ENCODE measurements at places on chromosomes 2 and 18.

DNA sequence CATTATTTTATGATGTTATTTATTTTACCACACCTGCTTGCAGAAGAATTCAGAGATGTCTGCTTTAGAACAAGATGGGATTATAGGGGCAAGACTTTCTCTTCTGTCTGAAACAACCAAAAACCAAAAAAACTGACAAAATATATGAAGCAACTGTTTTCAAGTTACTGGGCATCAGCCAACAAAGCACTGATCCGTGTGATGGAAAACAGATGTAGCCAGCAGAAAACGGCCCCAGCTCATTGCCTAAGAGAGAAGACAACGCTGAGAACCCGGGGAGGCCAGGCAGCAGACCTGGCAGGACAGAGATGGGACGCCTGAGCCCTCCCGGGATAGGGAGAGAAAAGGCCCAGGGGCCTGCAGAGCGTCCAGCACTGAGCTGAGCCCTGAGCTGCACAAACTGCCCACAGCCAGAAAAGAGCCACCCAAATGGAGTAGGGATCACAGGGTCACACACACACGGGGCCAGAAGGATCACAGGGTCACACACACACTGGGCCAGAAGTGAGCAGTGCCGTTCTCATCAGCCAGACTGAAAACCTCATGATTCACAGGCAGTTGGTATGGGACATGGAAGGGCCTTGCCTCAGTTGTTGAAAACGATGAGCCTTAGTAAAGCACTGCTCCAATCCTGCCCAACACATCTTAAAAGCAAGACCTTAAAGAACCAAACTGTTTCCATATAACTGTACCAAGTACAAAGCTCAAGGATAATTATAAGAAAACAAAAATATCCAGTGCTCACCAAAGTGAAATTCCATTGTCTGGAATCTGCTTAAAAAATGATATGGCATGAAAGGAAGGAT lies 12.1 kb downstream of the PXDN start:
- no peak for DNase-seq

DNA sequence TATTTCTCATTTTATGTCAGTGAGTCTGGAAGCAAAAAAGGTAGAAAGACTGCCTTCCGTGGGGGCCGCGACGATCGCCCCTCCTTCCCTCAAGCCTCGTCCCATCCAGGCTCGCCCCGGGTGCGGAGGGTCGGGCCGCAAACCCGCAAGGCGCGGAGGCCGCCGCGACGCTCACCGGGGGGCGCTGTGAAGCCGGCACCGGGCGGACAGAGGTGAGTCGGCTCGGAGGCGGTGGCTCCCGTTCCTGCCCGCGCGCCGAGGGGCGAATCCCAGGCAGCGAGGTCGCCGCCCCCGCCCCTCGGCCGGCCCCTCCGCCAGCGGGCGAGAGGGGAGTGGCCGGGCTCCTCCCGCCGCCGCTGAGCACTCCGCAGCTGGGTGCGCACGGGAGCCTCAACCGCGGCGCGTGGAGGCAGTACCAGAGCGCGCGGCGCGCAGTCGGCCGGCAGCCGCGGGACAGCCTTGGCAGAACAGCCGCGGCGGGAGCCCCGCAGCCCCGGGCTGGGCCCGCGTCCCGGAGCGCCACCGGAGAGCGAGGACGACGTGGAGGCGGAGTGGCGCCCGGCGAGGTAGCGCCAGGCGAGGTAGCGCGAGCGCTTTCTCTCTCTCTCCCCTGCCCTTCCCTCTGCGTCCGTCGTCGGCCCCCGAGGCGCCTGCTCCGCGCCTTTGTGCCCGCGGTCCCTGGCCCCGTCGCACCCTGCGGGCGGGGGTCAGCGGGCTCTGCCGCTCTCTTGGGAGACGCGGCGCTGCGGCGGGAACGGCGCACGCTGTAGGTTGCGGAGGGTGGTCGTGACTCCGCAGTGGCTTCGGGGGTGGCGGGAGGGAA lies at the start of gene MYO1B:
TSS of gene MYO1B (plus strand) at position 359 of the 823 bp plus-strand sequence. CDS start 31,492 bp downstream, outside the sequence.
- no peak for DNase-seq

GRCh38 chr2:217231212-217231611 lies 371.3 kb upstream of the TNP1 start:
- no peak for DNase-seq

DNA sequence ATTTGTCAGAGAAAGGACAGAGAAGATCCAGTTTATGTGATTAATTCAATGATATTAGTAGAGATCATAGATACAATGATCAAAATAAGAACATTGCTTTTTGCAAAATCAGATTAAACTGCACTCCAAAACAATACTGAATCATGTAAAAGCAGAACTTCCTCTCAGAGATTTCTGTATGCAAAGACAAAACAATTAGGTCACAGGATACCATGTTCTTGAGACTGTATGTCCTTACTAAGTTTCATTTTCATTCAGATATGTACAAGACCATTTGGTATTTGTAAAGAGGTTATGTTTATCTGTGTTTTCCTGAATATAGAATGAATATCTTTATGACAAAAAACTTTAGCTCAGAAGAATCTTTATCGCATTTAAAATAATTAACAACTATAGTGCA lies 161.8 kb downstream of the DLGAP1 start:
- no peak for DNase-seq

DNA sequence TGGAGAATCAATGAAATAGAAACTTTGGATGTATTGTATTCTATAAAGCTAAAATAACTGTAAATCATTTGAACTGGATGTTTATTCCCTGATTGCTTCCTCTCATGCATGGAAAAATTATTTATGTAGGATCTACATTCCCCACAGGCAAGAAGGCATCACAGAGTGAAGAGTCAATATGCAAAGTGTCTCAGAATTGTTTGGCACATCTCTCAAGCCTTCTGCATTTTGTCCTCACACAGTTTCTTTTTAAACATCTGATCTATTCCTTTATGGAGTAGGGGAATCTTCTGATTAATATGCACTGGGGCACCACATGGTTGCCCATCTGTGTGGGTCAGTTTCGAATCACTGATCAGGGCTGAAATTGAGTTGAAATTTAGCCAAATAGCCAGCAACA lies 465.4 kb downstream of the ZNF804A start:
- no peak for DNase-seq

DNA sequence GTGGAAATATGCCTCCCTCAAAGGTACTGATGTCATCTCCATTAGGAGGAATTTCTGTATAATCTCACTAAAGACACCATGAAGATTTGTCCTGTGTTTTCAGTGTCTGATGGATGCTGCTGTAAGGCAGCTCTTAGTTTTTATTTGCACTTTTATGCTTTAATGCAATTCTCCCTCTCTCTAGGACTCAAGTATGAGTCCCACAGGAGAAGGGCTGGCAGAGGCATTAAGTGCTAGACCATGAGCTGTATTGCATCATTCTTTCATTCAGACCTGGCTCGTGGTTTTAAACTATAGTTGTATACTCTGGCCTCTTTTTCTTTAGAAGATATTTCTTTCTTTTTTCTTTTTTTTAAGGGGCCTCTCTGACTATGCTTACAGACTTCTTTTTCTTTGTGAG lies 805.6 kb downstream of the DPP10 start:
- no peak for DNase-seq

- DNase-seq: no peak
Observed at GRCh38 chr2:237570776-237571335, 4.5 kb downstream of the PRLH start.

- DNase-seq: no peak
Observed at GRCh38 chr2:59176737-59177136, 935.6 kb upstream of the FANCL start.

DNA sequence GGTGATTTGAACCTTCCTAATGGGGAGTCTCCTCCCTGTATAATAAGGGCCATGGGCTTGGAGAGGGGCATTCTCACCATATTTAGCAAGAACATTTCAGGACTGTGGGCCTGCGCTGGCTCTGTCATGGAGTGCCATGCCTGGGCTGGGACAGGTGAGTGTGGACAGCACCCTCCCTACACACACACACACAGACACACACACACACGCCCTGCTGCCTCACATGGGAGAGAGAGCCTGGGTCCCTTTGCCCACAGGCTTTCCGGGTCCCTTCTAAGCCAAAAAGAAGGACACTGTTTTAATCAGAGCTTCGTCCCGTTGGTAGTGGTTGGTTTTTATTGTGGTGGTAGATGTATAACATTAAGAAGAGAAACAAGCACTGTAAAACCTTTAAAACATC lies 31.4 kb upstream of the TMEM87B start:
- no peak for DNase-seq

- DNase-seq: no peak
Observed at GRCh38 chr18:79366177-79367094, 29.3 kb upstream of the NFATC1 start.

GRCh38 chr2:153455403-153455802 lies 23.2 kb downstream of the RPRM start:
- no peak for DNase-seq

GRCh38 chr2:85760872-85761271 lies 7.1 kb downstream of the ATOH8 start:
- DNase-seq: no peak

Data from HS-5 (cell line).